Tongue (tissue), 3 donors: ENCODE measurements at places on chromosomes 6 and 20. TPM values are rescaled to one million over a fixed set of nuclear protein-coding genes. Genes with fewer than 3 reads are reported as not detected.

GRCh38 chr20:32917191-32917950 is 58.6 kb downstream of the EFCAB8 start:
- DNase-seq: no peak

- DNase-seq: no peak
These were observed 55.0 kb downstream of the FOXA2 start for GRCh38 chr20:22529150-22530019.

- peak; percentile 39 for DNase-seq
These were observed 44.6 kb upstream of the TBC1D7 start for GRCh38 chr6:13372688-13373487.

DNA sequence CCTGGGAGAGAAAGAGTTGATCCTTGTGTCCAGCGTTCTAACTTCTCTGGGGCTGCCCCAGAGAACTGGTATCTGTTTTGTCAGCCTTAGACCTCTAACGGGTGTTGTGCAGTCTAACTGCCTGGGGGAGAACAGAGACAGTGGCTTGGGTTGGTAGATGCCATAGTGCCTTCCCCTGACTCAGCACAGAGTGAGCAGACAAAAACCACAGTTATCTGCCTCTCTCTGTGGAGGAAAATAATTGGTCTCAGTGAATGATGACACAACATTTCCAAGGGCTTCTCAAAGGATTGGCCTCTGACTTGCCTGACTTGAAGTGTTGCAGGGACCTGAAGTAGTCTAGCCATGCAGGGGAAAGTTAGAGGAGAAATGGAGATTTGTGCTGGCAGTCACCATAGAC is 226.2 kb upstream of the MAN1A1 start:
- no peak for DNase-seq

DNA sequence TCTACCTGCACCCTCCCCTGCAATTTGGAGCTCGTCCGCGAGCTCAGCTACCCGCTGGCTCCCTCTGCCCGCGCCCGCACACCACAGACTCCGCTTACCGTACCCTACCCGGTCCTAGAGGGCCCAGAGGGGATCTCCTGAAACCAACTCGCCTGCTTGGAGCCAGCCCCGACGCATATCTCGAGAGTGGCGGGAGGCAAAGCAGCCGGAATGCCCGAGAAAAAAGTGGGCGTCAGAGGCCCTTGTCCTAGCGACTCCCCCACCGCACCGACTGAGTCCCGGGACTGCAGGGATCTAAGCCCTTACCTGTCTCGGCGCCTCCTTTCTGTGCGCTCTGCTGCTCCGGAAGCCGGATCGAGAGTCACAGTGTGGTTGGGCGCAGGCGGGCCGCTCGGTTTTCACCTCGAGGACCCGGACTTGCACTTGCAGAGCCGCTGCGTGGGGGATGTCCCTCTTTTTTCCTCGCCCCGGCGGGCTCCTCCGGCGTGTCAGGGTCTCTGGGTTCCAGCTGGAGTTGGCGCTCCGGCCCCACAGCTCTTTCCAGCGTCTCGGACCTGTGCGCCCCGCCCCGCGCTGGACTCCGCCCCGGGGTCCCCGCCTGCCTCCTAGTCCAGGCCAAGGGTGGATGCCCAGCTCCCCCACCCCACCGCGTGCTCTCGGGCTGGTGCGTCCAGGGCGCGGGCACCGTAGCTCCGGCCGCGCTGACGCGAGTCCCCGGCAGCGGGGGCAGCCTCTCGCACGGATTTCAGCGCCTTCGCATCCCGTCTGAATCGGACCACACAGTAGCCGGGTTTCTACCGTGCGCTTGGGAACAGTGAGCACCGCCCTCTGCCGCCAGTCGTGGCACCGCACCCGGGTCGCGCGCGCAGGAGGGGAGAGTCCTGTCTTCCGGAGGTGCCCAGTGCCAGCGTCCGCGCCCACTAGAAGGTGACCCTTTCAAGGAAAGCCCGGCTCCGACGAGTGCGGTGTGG is at the start of gene PROKR2:
PROKR2 (minus strand) TSS at position 767 of the 971 bp plus-strand sequence. CDS start 2,585 bp downstream, outside the sequence.
- DNase-seq: no peak

DNA sequence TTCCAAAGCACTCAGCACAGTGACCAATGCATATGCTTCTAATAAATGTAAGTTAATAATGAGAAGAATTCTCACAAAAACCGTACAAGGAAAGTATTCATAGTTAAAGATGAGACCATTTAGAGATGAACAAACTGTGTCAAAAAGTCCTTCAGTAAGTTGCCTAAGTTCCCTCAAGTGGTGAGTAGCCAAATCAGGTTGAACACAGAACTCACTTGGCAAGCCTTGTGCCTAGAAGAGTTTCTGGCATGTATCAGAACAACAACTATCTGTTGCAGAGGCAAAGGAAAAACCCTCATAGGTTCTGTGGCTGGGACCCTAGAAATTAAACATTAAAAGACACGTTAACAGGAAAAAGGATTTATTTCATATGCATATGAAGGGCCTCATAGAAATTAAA is 129.6 kb upstream of the DOK5 start:
- no peak for DNase-seq

GRCh38 chr20:41413169-41413568 is 46.6 kb upstream of the EMILIN3 start:
- DNase-seq: no peak

DNA sequence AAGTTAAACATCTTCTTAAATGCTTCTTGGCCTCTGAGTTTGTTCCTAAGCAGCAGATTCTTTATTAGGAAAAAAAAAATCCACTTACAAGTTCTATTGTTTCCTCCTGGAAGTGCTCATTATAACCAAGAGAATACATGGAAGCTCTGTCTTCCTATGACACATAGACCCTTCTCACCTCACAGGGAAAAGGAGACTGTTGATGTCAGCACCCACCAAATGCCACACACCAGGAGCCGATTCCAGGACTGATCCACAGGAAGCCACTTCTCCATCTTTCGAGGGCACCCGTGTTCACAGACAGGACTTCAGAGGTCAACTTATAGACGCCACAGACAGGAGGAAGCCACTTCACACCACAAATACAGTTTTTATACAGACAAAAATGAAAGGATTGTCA is 13.4 kb upstream of the BNIP5 start:
- DNase-seq: no peak

- DNase-seq: no peak
These were observed 3.8 kb upstream of the RANBP9 start for GRCh38 chr6:13715444-13715883.

DNA sequence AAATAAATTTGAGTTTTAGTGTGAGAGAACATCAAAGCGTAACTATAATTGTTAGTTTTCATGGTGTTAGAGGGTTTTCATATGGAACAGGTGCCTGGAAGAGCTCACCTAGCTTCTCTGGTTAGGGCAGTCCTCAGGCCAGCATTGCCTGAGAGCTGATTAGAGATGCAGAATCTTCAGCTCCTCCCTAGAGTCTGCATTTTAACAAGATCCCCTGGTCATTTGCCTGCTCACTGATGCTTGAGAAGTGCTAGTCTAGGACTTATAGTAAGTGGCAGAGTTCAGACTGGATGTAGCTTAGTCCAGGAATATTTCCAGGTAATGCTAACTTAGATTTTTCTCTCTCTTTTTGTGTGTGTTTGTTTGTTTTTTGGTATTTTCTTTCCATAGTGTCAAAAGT is 21.7 kb upstream of the SMIM26 start:
- no peak for DNase-seq

DNA sequence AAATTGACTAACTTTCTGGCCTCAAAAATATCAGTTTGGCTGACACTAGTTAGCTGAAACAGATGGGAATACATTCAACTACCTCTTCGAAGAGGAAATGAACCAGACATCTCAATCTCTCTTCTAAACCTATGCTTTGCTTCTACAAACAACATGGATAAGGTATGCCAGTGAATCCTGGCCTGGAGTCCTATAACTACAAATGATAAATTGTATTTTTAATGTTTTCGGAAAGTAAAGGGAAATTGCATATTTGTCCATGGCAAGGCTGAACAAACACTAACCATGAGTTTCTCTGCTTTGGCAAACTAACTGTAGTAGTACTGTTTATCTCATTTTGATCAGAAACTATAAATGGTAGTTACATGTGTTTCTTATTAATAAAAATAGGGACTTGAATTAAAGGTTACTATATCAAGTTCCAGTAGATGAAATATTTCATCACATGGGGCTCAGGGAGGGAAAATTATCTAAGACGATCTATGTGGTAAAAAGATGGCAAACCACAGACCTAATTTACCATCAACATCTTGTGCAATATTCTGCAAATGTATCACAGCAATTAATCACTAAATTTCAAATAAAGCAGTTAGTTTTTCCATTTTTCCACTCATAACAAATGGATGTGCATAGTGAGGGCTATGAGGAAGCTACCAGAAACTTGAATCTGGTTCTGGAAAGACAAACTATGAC is 76.8 kb downstream of the COL12A1 start:
- no peak for DNase-seq

DNA sequence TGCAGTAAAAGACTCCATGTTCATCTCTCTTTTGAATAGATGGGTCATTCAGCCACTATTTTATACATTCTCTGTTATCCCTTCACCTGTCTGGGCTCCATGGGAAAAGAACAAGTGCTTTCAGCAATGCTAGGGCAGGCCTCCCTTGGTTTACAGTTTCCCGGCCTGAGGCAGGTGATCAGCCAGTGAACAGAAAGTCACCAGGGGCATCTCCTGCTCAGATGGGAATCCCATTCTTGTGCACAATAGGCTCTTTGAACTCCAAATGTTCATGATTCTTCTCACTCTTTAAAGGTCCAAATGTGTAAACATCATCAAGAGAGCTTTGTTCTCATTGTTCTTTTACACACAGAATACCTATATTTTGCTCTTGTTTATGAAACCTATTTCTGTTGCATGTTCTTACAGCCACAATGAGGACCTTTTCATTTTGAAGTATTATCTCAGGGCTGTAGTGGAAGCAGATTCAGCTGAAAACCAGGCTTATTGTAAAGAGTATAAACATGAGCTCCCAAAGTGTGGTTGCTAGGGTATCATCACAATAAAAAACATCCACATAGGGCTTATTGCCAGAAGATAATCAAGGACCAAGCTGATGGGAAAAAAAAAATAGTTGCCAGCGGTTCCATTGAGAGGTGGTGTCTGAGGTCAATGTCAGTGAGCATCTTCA is 267.1 kb upstream of the SGK1 start:
- peak; percentile 2 for DNase-seq

GRCh38 chr6:80402266-80402665 is 295.8 kb downstream of the BCKDHB start:
- DNase-seq: no peak

- no peak for DNase-seq
These were observed 19.3 kb downstream of the ACSS1 start for GRCh38 chr20:25038591-25039015.

- no peak for DNase-seq
These were observed 16.8 kb upstream of the PLCB4 start for GRCh38 chr20:9052136-9052535.

DNA sequence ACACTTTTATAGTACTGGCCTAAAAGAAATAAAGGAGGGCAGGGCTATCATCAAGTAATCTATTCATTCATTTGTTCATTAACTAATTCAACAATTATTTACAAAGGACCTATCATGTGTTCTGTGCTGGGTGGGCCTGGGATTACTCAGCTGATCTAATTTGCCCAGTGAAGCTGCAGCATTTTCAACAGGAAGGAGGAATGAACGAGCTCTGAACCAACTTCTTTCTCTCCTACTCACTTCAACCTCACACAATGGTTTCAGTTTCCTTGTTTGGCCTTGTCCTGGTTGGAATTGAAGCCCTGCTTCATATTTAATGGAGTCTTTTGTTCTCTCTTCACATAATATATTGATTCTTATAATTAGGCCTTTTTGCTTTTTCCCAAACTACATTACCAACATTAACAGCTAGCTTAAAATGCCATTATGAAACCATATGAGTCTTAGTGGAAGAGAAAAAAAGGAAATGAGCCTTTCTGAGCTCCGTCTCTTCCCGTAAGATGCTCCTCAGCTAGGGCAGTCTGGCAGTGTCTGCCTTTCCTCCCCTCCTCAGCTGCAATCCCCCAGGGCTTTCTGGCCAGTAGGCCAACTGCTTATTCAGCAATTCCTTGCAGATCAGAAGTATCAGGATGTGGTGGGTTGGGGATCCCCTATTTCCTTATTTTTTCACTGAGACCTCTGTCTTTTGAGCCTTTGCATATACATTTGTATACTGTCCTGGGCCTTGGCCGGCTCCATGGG is 79.4 kb upstream of the NRN1 start:
- DNase-seq: peak; percentile 12

AIG1 gene
- total RNA-seq: 32.3 TPM

CRISP3 gene
- total RNA-seq: 100 TPM

MAP7 gene
- total RNA-seq: 6.1 TPM

ARHGAP40 gene
- 7.1 TPM for total RNA-seq

CCR6 gene
- not detected for total RNA-seq
